ENCODE measurements at places on chromosomes 2 and 18.
A peak's percentile ranks its signal among the peaks of the same experiment; 100 is the strongest.

DNA sequence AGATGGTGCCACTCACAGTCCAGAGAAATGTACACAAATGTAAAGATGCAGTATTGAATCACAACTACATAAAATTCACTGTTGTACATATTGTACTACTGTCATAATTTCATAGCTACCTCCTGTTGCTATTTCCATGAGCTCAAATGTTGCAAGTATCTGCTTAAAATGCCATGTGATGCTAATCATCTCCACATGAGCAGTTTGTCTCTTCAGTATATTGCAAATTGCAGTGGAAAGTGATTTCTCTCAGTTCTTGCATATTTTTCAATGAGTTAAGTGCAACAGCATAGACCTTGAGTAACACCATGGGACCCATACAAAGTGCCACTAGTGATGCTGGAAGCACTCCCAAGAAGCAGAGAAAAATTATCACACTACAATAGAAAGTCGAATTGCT lies 51.9 kb downstream of the MAIP1 start:
- no peak for DNase-seq

DNA sequence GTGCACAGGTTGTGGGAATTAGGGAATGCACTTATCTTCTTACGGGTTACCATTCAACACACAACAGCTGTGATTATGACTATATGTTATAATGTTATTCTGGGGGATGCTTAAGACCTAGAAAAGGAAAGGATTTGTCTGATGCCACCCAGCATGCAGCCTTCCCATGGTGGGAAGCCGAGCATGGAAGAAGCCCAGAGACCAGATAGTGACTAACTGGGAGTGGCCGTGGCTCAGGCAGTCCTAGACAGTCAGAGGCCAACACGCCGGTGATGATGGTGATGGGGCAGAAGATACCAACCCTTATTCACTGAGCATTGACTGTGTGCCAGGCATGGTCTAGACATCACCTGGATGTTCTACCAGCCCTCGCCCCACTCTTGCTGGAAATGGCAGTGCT lies 35.9 kb downstream of the CYRIA start:
- DNase-seq: no peak

- DNase-seq: no peak
These were observed 74.5 kb downstream of the INPP4A start for GRCh38 chr2:98519156-98519555.

DNA sequence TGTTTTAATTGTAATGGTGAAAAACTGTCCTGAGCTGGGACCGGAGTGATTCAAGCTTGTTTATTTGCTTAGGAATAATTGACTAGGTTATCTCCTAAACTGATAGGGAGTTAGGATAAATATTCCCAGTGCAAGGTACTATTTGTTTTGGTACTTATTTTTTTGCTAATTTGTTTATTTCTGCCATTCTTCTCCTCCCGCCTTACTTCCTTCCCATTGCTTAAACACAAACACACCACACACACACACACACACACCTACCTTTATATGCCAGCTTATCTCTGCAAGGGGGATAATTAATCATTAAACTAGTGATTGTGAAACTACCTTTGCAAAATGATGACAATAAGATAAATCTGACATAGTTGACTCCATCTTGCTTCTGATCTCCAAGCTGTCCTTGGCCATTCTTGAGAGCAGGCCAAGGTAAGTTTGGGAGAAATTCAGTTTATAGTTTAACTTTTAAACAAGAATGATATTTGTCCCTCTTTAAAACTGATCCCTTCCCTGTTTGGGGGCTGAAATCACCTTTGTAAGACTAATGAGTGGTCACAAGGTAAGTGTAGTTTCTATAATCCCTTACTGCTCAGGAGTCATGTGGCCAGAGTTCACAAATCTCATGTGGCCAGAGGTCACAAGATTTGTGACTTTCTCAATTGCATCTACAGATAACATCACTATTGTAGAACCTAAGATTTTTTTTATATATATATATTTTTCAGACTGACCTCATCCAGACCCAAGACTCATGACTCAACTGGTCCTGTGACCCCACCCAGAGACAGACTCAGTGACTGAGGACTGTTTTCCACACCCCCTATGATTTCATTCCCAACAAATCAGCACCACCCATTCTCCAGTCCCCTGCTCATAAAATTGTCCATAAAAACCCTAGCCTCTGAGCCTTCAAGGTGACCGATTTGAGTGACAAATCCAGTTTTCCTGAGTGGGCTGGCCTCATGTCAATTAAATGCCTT lies 83.1 kb upstream of the LRRTM4 start:
- DNase-seq: no peak

- DNase-seq: no peak
These were observed at the start of gene CD226 for GRCh38 chr18:69947361-69948133. Gene CD226 (minus strand): TSS chr18:69947873. CDS start chr18:69947406, 467 bp downstream.

- DNase-seq: peak; percentile 46
These were observed 63.9 kb upstream of the ASAP2 start for GRCh38 chr2:9142551-9143263.

DNA sequence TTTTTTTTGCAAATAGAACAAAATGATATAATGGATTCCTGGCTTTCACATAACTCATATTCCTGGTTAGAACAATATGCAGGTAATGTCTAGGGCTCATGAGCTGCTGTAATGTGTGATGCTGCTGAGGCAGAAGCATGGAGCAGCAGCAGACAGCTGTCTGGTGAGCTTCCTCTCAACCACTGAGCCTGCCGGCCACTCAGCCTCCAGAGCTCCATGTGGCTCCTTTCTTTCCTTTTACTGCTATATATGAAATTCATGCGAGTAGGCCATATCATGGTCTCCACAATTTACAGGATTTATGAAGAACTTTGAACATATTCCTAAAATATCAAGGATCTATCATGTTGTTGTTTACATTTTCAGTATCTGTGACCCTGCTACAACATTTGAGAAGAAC lies 120.9 kb downstream of the MEP1B start:
- no peak for DNase-seq

DNA sequence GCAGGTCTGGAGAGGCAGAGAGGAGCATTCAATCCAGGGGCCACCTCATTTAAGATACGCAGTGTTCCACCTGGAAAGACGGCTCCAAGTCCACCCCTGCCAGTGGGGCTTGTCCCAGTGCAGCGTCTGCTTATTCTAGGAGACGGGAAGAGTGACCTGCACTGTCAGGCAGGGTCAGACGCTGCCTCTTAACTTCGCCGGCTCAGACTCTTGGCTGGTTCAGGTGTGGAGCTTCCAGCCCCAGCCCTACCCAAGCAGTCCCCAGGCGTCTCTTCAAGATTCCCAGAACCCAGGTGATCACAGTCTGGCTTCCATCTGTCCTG lies 208.5 kb downstream of the TFCP2L1 start:
- DNase-seq: no peak

GRCh38 chr2:240557101-240557751 lies 562 bp downstream of the ANKMY1 start:
- DNase-seq: no peak

DNA sequence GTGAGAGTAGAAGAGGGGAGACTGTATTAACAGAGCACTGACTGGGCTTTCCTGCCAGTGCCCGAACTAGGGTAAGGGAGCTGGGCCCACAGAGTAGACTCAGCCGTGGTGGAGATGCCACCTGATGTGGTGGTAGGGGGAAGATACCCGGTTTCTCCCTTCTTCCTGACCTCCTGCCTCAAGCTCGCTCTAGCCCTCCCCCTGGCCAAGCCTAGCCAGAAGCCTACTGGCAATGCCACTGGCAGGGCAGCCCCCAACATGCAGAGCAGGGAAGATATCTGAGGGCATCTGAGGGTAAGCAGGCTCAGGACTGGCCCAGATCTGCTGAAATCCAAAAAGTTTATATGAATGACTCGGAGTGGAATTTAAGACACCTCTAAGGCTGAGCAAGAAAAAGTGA lies 162.6 kb upstream of the SMAD2 start:
- DNase-seq: no peak

- no peak for DNase-seq
These were observed 3.7 kb downstream of the RNF138 start for GRCh38 chr18:32095192-32095899.

DNA sequence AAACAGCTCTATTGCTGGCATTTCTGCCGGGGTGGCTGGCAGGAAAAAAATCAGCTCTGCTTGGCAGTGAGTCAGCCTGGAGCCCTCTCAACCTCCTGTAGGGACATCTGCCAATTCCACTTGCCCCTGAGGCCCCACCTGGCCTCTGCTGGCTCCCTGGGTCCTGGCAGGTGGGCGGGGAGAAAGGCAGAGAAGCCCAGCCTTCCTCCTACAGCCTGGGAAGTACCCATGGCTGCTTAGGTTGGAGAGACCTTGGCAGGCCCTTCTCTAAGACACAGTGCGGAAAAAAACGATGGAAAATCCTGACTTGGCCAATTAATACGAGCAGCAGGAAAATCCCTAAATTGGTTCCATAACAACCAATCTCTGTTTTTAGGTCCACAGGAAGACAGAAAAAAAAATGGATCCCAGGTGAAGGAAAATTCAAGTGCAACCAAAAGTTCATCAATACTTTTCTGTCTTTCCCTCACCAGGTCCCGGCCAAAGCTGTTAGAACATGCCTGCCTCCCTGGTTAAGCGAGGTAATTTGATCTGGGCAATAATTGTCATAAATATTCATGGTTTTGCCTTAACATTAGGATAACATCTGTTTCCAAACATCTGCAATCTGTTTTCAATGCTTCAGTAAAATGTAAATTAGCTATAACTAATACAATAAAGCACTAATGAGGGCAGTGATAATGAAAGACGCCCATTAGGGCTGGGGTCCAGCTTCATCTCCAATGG lies 245.9 kb downstream of the TFCP2L1 start:
- DNase-seq: no peak

DNA sequence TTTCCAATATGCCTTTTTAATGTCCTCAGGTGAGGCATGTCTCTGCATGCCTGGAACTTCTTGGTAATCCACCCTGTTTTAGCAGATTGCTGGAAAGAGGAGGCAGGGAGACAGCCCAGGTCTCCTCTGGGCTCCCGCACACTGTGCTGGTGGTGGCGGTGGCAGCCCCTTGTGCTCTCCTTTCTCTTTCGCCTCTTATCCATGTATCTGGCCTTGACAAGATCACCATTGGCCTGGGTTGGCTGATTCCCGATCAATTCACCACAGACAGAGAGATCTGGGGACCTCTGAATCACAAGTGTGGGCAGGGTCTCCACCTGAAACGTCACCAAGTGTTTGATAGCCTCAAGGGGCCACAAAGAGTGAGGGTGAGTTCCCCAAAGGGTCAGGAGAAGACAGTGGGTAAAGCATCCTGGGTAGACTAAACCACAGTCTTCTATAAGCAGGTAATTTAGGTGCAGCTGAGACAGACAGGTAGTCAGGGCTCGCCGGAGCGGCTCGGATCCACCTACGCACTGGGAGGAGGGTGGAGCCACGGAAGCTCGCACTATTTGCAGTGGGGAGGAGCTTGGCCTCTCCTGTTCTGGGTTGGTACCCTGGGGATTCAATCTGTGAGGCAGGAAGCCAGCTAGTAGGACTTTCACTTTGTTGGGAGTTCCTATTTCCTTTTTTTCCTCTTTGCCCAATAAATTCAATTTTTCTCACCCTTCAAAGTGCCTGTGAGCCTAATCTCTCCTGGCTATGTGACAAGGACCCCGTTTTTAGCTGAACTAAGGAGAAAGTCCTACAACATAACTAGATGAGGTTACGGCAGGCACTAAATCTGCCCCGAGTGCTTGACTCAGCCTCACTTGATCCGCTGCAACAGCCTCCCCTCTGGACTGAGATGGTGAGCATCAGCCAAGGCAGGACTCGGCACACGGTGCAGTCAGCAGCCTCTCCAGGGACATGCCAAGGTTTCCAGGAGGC lies 57.6 kb downstream of the SLC4A3 start:
- DNase-seq: no peak

DNA sequence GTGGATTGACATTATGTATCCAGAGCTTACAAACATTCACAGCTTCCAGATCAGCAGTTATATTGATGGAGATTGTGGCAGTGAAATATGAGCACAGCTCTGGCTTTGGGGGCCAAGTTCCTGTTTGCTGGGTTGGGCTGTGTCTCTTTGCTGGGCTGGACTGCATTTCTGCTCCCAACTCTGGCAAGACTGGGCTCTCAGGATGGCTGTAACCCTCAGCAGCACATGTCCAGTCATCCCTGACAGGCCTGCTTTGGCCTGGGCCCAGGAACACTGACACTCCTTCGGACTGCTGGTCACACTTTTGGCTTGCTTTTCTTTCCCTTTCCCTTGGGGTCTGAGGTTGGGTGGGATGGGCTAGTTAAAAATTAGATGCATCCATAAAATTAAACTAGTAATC lies 17.9 kb upstream of the VPS4B start:
- DNase-seq: no peak

- DNase-seq: peak; percentile 60
These were observed 133.4 kb upstream of the SPATS2L start for GRCh38 chr2:200172944-200173581.

GRCh38 chr2:135689679-135690078 lies 52.0 kb upstream of the UBXN4 start:
- no peak for DNase-seq

- DNase-seq: no peak
These were observed 156.5 kb downstream of the COL6A3 start for GRCh38 chr2:237257471-237257951.

DNA sequence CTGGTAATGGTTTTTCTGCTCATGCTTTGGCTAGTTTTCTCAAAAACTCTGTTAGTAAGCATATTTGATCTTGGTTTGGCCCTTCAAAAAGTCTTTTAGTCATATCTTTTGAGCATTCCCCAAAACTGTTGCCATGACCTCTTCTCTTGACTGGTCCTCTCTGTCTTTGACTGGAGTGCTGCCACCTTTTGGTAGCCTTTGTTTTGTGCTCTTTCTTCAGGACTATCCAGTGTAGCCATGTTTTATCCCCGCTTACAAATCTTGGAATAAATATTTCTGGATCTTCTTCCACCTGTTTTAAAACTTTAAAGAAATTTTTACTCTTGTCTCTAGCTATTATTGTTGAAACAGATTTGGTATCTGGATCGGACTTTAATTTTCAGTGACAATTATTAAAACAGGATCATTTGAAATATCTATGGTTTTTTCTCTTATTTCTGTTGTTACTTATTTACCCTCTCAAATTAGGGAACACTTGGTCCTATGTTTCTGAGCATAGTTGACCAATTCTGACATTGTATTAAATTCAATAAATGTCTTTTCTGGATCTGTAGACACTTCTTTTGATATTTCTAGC lies 965 bp upstream of the ELOA2 start:
- no peak for DNase-seq
